ENCODE measurements at places on chromosomes 1 and 21.

DNA sequence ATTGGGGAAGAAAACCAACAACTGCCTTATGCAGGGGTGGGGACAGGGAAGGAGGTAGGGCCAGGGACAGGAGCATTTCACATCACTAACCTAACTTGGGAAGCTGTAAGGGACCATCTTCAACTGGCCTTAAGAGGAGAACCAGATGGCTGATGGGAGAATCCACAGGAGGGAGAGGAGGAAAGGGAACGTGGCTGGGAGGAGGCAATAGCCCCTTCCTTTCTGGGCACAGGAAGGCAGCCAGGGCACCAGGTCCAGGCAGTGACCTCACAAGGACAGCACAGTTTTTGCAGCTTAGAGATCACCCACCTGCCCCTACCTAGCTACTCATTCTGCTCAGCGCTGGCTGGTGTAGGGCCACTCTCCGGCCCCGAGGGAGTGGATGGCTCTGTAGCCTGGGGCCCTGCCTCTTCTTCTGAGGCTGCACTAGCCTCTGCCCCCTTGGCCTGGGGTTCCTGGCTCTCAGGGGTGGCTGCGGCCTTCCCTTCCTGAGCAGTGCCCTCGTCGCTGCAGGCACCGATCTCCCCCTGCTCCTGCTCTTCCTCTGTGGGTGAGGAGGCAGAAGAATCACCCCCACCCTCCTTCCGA, 1.7 kb downstream of the MARCKSL1 start:
- no peak for DNase-seq

- DNase-seq, result no peak
These were observed 122.1 kb upstream of the RGS1 start for GRCh38 chr1:192453360-192453992.

DNA sequence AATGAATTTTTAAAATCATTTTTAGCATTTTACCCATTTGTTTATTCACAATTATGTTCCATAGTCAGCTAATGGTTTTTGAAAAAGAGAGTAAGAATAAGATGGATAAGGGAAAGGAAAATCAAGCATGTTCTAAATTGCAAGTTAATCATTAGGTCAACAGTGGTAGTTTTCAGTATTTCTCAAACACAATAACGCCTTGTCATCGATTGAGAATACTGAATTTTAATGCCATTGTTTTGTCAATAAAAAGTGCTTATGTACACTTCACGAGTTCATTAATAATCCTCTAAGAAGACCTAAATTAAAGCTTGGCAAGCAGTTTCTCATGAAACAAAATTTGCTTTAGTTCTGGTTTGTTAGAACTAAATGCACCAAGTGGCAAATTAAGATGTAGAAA, 100.3 kb downstream of the RERE start:
- no peak for DNase-seq

GRCh38 chr21:28922368-28922767, 70.3 kb downstream of the LTN1 start:
- DNase-seq, result no peak

DNA sequence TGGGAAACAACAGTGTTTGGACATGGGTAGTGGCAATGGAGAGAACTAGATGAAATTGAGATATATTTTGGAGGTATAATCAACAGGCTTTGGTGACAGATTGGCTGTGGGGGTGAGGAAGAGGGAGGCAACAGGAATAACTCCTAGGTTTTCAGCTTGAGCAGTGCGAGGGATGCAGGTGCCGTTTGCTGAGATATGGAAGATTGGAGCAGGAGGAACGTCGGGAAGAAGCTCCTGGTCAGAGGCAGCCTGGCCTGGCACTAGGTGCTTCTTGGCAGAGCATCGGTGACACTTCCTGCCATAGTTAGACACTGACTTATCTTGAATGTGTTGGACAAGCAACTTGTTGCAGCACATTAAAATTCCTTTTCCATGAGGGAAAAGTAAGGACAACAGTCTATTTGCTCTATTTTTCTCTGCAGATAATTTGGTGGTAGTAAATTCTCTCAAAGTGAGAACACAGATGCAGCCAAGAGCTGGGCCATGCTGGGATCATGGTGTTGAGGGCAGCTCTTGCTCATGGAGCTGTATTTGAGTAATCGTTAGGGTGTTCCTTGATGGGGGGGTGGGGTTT, 21.5 kb upstream of the MYSM1 start:
- peak; percentile 54 for DNase-seq

DNA sequence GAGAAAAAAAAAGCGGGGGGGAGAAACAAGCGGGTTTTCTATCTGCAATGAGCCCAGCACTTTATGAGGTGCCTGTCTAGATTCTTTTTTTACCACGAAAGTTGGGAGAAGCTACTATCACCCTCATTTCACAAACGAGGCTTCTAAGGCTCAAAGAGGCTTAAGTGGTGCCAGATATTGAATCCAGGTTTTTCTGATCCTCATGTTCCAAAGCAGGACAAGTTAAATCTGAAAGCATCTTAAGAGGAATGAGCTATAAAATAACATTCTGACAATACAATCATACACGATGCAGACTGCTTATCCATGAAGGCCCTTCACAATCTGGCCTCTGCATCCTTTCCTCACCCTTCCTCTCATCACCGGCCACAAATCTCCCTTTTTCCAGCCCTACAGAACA, 549.1 kb downstream of the SMYD3 start:
- no peak for DNase-seq

DNA sequence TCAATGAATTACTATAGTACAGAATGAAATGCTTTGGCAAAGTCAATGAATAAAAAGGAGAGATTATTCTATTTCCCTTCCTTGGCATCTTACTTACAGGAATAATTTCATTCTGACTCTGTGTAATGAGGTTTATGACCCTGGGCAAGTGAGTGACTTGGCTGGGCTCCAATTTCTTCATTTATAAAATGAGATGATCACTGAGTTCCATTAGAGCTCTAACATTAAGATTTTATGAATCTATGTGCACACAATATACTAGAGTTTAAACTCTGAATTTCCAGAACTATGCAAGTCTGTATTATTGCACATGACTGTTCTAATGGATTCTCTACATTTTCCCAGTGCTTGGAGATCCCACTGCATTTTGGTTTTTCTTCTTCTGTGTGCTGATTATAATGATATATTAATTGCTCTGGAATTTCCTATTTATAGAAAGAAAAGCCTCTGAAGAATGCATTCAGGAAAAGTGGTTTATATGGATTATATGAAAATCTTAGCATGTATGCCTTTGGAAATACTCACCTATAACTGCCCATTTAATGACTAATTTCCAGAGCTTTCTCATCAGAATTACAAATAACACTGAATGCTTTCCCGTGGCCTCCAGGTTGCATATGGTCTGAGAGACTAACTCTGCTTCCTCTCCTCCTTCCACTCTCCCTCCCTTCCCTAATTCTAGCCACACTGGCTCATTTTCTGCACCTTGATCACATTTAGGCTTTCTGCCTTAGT, 97.4 kb upstream of the CHRM3 start:
- no peak for DNase-seq

DNA sequence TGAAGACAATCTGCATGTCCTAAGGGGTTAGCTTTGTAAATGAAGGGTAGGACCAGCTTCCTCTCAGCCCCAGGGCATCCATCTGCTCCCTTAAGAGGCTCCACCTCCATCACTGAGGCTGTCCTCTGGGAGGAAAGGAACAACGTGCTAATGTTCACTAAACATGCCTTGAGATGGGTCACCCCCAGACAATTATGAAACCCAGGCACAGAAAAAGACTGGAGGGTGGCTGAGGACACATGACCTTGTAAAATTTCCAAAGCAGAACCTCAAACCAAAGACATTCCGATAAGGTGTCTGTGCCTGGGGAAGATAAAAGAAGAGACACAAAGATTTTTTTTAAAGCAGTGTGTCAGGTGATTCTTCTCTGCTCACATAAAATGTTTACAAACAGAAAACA, 37.6 kb upstream of the ZNF124 start:
- DNase-seq, result peak; percentile 28

DNA sequence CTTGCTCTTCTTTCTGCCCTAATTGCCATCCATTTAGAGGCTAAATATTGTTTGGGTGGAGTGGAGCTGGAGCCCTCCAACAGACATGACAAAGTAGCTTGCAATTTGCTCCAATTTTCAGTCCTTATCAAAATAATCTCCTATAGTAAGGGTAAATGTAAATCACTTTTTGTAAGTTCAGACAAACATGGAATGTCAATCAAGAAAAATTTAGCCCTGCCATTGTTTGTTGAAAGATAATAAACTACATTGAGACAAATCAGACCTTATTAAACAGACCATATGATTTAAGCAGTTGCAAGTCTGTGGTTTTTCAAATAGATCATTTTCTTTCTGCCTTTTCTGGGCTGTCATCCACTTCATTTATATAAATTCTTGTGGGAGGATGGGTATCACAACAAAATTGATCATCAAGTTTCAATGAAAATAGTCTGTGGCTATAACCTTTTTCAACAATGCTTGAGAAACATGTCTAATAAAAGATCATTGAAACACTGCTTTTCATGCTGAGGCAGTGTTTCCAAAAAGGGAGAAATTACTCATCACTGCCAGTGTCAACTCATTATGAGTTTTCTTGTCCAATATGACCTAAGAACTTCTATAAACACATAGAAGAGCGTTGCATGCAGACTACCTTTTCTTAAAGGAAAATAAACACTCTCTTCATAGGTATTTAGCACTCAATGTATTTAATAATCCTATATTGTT, 1152.0 kb upstream of the B3GALT2 start:
- peak; percentile 52 for DNase-seq

GRCh38 chr1:68204977-68205630, 27.2 kb downstream of the WLS start:
- no peak for DNase-seq

DNA sequence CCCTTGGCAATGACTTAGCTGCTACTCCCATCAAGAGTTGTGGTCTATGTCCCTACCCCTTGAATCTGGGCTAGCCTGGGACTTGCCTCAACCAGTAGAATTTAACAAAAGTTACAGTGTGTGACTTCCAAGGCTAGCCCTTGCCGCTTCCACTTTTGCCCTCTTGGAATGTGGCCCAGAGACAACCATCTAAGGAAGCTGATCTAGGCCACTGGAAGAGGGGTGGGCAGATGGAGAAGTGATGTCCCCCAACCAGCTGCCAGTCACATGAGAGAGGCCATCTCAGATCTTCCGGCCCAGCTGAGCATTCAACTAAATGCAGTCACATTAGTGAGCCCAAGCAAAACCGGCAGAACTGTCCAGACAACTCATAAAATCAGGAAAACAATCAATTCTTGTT, 115.1 kb downstream of the TOMM20 start:
- DNase-seq, result no peak

- no peak for DNase-seq
These were observed 28.4 kb upstream of the MEF2D start for GRCh38 chr1:156528875-156529425.

DNA sequence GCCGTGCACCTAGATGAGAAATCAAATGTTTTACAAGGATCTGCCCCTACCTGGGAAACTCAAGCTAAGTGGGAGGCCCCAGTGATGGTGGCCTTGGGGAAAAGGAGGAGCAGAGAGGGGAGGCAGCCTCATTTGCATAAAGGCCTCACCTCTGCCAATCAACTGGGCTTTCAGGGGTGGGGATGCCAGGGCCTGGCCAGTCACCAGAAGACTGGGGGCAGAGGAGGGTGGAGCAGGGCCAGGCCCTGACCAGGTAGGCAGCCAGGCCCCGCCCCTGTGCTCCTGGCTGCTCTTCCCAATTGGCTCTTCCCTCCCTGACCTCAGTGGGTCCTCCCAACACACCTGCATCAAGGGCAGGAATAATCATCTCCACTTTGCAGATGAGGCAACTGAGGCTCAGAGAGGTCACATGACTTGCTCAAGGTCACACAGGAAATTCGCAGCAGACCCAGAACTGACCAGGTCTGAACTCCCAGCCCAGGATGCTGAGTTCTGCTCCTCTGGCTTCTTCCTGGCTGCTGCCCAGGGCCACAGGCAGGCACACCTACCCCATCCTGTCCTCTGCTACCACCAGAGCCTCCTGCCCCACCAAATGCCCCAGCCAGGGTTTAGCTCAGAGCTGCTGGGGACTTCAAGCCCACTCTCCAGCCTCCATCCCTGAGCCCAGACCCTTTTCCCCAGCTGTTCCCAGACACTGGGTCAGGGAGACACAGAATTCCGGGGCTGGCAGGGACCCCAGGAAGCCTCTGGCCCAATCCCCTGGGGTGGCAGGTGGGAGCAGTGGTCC, 677.9 kb downstream of the MATN1 start:
- DNase-seq, result no peak

DNA sequence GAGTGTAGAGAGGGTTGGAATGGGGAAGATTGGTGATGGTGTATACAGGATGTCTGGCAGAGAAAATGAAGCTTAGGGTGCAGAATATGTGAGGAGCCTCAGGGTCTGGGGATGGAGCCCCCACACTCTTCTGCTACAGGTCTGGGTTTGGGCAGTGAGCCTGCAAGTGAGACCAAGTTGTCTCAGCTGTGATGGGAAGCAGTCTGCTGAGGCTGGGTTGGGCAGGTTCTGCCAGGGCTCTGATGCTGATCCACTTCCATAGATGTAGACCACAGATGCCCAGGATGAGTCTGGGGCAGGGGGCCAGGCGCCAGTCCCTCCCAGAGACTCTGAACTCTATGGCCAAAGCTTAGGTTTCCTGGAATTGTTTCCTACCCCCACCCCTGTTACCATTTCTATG, 516.9 kb downstream of the PTPRU start:
- no peak for DNase-seq

DNA sequence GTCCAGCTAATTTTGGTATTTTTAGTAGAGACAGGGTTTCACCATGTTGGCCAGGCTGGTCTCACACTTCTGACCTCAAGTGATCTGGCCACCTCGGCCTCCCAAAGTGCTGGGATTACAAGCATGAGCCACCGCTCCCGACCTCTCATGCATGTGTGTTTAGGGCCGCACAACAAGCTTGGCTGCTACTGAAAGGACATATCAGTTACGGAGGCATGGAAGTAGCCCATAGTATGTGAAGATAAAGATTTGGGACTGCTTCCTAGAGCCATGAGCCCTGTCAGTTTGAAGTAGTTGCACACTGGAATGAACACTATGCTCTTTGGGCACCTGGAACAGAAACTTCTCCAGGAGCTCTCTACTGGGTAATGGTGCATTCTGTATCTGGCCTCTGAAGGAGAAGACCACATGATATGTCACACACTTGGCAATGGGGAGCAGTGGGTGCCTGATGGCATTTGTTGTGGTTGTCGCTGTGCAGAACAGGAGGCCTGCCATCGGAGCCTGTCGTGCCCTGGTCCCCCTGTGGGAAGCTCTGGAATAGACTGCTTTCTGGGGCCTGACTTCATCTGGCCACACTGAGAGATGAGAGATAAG, 144.7 kb upstream of the KIF26B start:
- no peak for DNase-seq

GRCh38 chr1:150927624-150928023, 1.5 kb downstream of the SETDB1 start:
- DNase-seq, result no peak

DNA sequence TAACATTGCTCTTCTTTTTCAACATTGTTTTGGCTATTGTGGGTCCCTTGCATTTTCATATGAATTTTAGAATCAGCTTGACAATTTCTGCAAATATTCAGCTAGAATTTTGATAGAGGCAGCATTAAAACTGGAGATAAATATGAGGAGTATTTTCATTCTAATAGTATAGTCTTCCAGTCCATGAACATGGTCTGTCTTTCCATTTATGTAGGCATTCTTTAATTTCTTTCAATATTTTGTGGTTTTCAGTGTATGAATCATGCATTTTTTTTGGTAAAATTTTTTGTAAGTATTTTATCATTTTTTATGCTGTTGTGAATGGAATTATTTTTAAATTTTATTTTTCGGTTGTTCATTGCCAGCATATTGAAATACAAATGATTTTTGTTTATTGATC, 97.2 kb downstream of the DNAH14 start:
- no peak for DNase-seq

Measured in foreskin keratinocyte (primary cell).